ENCODE measurements at places on chromosomes 4 and X.

DNA sequence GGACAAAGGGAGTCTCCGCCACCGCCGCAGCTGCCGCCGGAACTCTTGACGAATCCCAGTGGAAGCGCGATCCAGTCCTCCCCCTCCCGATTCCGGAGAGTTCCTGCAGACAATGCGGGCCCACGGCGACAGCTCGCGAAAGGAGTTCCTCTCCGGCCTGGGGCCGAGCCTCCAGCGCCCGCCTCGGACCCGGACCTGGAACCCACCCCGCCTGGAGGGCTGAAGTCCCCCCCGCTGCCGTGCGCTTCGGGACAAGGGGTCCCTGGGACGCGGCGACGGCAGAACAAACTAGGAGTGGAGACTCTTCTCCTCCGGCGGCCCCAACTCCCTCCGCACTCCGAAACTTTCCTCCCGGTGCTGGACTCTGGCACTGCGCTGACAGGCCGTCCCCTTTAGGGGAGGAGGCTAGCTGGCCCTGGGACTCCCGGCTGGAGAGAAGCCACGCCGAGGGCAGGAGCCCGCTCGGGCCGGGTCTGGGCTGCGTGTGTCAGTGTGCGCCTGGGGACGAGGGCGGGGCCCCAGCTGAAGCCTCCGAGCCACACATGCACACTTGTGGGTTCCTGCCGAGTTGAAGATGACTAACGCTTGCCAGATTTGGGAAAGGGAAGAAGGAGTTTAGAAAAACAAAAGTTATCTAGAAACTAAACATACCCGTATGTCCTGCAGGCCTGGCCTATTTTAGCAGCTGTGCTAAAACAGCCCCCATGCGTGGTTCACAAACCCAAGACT lies at the start of gene ANTXR2:
Gene ANTXR2 (minus strand): TSS at position 486 of the 729 bp plus-strand sequence. CDS start 669 bp downstream, outside the sequence.
- DNase-seq, result peak; percentile 94

- no peak for DNase-seq
Observed at GRCh38 chrX:54639018-54639345, 109.0 kb downstream of the GNL3L start.

- no peak for DNase-seq
Observed at GRCh38 chr4:124903995-124904722, 191.6 kb upstream of the ANKRD50 start.

GRCh38 chr4:52783069-52783468 lies 31.8 kb upstream of the ERVMER34-1 start:
- DNase-seq, result no peak

GRCh38 chr4:16686195-16686594 lies 212.2 kb downstream of the LDB2 start:
- no peak for DNase-seq

GRCh38 chr4:26892480-26893150 lies 32.0 kb downstream of the STIM2 start:
- DNase-seq, result no peak

- peak; percentile 56 for DNase-seq
Observed at GRCh38 chrX:136028383-136028984, 43.2 kb downstream of the SLC9A6 start.

DNA sequence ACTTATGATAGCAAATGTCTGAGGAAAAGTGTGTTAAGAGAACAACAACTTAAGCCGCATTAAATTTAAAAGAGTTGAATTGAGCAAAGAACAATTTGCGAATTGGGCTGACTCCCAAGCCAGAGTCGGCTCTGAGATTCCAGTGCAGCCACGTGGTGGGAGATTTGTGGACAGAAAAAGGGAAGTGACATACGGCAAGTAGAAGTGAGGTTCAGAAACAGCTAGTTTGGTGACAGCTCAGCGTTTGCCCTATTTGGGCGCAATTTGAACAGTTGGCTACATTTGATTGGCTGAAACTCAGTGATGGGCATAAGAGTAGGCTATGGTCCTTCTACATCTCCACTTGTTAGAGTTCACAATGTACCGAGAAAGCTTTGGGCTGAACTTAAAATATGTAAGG lies 124.0 kb downstream of the PRKX start:
- DNase-seq, result peak; percentile 12

DNA sequence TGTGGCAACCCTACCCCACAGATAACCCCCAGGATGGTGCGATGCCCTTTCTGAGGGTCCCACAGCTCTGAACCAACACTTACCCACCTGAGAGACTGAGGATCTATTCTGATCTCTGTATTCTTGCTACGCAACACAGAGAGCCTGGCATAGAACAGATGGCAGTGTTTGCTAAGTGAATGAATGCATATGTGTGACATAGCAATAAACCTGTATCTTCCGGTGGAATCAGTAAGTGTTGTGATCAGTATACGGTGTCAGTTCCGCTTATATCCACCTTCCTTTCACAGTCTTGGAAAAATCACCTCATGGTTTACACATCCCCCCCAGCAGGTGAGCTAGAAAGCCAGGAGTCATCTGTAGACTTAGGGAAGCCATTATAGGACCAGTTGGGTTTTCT lies 5.9 kb upstream of the HSD17B10 start:
- DNase-seq, result no peak

GRCh38 chrX:104935581-104935980 lies 284.9 kb downstream of the TEX13A start:
- DNase-seq, result no peak

GRCh38 chrX:10457092-10457491 lies 163.3 kb downstream of the MID1 start:
- peak; percentile 16 for DNase-seq

GRCh38 chr4:22019676-22020075 lies 71.1 kb upstream of the KCNIP4 start:
- no peak for DNase-seq

DNA sequence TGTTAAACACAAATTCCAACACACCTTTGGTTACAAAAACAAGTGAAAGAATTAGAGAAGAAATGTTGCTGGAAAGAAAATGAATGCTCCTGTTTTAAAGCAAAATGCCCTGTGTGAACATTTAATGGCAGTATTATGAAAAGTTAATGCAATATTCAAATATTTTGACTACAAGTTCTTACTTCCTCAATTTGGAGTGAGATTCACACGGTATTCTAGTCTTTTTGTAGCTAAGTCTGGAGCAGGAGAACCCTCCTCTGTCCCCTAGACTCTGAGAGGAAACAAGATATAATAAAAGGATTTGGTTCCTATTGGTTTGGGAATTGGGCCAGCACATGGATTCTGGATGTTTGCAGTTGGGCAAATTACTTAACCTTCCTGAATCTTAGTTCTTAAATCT lies 12.7 kb downstream of the MAD2L1 start:
- peak; percentile 42 for DNase-seq

GRCh38 chr4:96703265-96703664 lies 863.4 kb downstream of the PDHA2 start:
- DNase-seq, result no peak

GRCh38 chrX:153948002-153948466 lies 3.6 kb upstream of the RENBP start:
- no peak for DNase-seq

GRCh38 chr4:54540931-54541330 lies 116.8 kb upstream of the KIT start:
- DNase-seq, result peak; percentile 6

DNA sequence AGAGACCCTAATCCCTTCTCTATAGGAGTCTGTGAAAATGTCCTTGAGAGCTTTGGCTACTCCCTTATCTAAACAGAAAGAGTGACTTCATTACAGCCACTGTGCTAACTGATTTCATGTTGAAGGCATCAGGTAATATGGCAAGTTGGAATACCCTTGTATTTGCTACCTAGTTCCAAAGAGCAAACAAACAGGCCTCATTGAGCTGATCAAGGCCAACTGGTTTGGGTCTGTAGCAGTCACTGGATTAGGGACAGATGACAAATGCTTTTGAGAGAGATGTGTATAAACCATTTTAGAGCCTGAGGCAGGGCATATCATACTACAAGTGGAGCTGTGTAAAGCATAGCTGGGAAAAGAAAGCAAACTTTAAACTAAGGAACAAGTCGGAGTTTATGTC lies 22.9 kb upstream of the PDLIM5 start:
- DNase-seq, result no peak

GRCh38 chr4:128572778-128573241 lies 236.7 kb upstream of the JADE1 start:
- DNase-seq, result no peak

DNA sequence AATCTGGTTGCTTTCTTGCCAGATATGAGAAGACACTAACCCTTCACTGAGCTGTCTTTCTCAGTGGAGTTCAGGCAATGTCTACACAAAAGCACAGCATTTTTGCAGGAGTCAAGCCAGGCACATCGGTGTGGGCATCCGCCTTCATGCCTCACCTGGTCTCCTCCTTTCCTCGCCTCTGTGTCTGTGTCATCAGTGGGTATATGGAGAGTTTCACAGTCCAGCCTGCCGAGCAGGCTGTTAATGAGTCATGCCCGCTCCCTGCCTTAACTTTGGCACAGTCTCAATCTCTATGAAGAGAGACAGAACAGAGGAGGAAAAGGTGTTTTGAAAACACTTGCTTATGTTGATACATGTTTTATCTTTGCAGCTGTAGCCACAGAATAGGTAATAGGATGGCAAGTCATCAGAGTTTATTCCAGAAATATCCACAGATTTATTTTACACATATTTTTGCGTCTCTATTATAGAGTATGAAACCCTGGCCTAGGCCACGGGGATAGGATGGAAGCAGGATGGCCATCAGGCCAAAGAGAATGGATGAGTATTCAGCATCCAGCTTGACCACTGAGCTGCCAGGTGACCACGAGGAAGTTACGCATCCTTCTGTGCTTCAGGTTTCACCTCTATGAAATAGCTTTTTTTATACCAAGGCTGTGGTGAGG lies 32.8 kb upstream of the MAML3 start:
- no peak for DNase-seq

DNA sequence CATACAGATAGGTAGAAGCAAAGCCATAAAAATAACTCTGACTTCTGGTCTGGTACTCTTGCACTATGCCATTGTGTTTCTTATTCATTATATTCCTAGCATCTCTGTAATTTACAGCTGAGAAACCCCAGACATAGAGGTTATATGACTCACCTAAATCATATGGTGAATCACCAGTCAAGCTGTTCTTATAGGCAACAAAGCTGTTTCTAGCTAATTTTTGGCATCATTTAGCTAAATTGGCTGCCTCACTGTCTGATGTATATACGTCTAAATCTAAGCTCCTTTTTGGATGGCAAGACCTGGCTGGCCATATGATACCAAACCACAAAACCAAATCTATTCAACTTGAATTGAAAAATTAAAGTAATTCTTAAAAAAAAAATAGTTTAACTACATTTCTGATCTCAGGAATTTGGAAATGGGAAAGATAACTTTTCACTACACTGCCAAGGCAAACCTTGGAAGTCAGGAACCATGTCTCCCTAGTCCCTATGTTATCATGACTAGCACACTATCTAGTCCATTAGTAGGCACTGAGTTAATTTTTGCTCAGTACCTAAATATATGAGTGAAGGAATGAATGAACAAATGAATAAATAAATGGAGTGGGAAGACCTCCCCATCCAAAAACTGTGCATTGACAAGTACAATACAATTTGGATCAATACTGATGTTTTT lies 41.3 kb upstream of the STAG2 start:
- peak; percentile 19 for DNase-seq

- no peak for DNase-seq
Observed at GRCh38 chr4:35189988-35190613, 1054.2 kb downstream of the ARAP2 start.
